Fibroblast of mammary gland (primary cell): ENCODE measurements at places on chromosomes 11 and 22.

DNA sequence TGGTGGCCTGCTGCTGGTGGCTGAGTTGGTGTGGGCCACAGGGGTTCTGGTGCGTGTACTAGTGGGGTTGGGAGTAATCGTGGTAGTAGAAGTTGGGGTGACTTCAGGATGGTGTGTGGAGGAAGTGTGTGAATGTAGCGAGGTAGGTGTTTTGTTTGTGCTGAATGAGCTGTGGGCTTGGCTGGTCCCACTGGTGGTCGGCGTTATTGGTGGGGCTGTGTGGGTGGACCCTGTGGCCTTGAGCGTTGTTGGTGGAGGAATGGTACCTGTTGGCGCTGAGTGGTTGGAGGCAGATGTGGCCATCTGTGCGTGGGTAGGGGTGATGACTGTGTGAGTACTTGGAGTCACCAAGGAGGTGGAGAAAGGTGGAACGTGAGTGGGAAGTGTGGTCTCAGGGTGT, 18.4 kb downstream of the MUC6 start:
- DNase-seq: no peak

DNA sequence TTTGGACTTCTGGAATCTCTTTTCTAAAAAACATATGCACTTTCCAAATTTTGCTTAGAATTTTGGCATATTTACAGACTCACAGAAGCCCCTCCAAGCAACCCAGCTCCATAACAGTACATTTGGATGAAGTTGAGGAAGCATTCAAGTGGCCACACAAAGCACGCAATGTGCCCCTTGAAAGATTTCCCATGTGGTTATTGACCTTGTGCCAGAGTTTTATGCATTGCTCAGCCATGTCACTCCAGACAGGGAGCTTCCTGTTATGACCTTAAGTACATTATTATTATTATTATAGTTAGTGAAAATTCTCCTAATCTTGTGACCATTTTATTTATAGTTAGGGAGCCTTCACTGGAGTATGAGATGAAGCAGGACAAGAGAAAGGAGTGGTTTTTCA, 35.0 kb upstream of the BDNF start:
- no peak for DNase-seq

DNA sequence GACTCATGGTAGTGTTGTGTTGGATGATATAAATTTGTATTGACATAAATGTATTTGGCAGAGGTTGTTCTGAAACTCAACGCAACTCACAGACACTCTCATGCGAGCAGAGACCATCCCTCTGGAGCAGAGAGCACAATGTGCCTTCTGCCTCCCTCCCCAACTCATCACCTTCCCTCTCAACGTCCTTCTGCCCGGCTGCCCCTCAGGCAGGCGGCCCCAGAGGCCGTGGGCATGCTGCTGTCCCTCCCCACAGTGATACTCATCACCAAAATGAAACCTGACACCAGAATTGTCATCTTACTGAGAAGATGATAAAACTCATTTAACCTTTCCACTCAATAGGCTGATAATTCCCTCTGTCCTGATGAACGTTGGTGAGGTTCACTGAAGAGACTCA, 260.6 kb downstream of the ETS1 start:
- no peak for DNase-seq

- peak; percentile 69 for DNase-seq
Measured at GRCh38 chr11:66068154-66068821, 1.8 kb upstream of the PACS1 start.
